Ovary (tissue), 10 donors: ENCODE measurements at places on chromosomes 4 and X. TPM values are rescaled to one million over a fixed set of nuclear protein-coding genes. Genes with fewer than 3 reads are reported as not detected.

The SEC31A gene
- 296 TPM for total RNA-seq

The POF1B gene
- total RNA-seq, result 0.18 TPM

The CDX4 gene
- total RNA-seq, result not detected

The TRIM75 gene
- total RNA-seq, result not detected

The PLAC1 gene
- total RNA-seq, result 0.40 TPM
